ENCODE measurements at places on chromosomes 2 and 18. TPM values are rescaled to one million over a fixed set of nuclear protein-coding genes. Genes with fewer than 3 reads are reported as not detected.

DNA sequence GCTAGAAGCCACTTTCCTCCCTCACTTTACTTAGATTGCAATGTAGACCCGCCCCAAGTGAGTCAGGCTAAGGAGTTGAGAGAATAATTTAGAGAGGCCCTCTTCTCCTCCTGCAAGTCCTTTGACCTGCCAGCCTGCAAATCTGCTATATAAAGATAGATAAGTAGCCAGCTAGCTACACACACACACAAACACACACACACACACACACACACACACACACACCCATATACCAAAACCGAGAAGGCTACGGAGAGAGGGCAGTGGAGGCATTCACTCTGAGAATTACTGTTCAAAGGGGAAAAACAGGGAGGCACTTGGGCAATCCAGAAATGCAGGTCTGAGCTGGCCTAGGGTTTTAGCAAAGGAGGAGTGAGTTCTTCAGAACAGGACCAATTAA, 23.0 kb upstream of the SMAD7 start:
- ATAC-seq = no peak

Gene TANK
- 48.3 TPM for total RNA-seq

GRCh38 chr2:60352491-60353405, 200.7 kb downstream of the BCL11A start:
- ATAC-seq = no peak

DNA sequence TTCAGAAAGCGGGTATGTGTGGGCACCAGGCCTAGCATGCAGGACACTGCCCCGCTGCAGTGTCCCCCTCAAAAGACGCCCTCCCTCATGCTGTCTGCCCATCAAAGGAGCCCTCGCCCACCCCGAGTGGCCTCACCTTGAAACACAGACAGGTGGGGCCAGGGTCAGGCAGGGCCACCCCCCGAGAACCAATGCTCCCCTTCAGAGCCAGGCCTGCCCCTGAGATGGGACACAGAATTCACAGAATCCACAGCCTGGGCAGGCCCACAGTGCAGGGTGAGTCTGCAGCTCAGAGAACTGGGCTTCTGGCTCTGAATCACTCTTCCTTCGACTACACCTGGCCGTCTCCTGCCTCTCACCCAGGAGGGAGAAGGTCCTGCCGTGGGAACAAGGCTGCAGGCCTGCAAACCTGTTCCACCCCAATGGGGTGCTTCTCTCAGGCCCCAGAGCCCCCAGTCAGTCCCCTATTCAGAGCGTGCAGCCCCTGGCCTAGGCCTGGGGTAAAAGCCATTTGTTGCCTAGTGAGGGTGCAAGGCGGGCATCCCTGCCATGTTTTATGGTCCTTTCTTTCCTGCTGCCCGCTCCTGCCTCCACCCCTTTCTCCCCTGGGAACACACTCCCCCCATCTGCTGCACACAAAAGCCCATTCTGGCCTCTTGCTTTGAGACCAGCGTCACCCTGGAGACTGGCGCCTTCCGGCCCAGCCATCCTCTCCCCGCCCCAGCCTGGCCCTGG, 11.3 kb upstream of the ARHGEF4 start:
- no peak for ATAC-seq

DNA sequence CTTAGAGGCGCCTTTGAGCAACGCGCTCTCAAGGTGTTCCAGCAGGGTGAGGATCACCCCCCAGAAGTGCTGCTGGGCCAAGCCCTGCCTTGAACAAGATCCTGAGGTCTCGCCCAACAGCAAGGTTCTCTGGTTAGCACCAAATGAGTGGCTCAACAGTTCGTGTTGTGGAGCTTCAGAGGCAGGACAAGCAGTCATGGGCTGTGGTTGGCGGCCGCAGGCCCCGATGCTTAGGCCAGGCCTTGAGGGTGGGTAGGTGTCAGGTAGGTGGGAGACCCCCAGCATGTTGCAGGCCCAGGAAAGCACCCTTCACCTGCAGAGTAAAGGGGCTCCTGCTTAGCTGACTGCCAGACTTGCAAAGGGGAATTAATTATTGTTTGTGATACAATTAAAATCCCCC, 70.2 kb upstream of the FOSL2 start:
- ATAC-seq = no peak

DNA sequence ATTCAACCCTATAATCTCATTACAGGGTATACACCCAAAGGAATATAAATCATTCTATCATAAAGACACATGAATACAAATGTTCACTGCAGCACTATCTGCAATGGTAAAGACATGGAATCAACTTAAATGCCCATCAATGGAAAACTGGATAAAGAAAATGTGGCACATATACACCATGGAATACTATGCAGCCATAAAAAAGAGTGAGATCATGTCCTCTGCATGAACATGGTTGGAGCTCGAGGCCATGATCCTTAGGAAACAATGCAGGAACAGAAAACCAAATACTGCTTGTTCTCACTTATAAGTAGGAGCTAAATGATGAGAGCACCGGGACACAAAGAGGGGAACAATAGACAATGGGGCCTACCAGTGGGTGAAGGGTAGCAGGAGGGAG, 88.5 kb upstream of the CD226 start:
- no peak for ATAC-seq
